ENCODE measurements at places on chromosomes 16 and 17.

DNA sequence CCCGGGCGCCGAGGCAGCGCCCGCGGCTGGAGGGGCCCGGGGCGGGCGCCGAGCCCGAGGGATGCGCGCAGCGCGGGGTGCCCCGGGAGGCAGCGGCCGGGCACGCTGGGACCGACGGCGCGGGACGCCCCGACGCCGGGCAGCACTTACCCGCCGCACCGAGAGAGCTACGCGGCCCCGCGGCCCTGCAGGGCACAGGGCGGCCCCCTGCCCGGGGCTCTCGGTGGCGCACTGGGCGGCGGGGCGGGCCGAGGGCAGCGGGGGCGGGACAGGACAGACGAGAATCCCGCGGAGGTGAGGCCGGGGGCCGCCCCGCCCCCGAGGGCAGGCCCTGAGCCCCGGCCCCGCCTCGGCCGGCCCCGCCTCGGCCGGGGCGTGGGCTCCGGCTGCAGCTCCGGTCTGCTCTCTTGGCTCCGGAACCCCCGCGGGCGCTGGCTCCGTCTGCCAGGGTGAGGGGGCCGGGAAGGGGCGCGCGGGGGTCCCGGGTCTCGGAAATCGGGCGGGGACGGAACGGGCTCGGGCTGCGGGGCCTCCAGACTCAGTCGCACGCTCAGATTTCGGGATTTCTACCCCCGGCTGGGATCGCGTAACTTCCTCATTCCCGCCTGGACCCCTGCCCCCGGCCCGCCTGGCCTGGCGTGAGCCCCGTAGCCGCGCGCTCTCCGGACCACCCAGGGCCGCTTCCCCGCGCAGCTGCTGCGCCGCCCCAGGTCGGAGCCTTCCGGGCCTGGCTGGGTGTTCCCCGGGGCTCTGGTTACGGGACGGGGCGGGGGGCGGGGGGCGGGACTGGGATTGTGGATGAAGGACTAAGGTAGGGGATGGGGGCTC lies at the start of gene PLD2:
Gene PLD2, plus strand, starts transcription at position 376 of the 828 bp plus-strand sequence. CDS start 621 bp downstream, outside the sequence.
- peak; percentile 28 for DNase-seq

DNA sequence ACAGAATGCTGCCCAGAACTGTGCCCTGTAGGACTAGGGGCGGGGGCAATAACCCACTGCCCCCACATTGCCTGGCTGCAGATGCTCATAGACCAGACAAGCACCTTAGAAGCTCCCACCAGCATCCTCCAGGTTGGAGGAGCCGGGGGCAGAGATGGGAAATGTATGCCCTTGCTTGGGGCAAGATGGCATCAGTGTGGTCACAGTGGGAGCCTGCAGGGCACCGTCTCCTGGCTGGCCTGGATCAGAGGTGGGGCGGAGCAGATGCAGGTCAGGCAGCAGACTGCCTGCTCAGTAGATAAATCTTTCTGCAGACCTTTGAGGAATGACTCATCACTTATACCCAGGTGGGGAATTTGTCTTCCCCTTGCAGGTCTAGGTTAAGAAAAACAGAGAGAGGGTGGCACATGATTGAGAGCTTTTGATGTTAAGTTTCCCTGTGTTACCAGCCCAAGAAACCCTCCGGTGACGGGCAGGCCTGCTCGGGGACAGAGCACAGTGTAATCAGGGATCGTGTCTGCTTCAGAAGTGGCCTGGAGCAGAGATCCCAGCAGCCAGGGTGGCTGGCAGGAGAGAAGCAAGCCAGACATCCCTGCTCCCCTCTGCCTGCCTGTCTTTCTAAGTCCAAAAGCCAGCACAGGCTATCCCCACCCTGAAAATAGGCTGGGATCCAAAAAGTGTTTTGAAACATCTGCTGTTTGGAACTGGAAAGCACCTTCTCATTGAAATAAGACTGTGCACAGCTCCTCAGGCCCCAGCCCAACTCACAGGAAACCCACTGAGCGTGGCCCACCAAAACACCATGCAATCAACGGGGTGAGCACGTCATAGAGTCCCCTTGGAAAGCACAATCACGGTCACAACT lies 50.7 kb upstream of the RPL38 start:
- no peak for DNase-seq

GRCh38 chr16:88406096-88407041 lies 23.6 kb downstream of the ZNF469 start:
- DNase-seq, result no peak

DNA sequence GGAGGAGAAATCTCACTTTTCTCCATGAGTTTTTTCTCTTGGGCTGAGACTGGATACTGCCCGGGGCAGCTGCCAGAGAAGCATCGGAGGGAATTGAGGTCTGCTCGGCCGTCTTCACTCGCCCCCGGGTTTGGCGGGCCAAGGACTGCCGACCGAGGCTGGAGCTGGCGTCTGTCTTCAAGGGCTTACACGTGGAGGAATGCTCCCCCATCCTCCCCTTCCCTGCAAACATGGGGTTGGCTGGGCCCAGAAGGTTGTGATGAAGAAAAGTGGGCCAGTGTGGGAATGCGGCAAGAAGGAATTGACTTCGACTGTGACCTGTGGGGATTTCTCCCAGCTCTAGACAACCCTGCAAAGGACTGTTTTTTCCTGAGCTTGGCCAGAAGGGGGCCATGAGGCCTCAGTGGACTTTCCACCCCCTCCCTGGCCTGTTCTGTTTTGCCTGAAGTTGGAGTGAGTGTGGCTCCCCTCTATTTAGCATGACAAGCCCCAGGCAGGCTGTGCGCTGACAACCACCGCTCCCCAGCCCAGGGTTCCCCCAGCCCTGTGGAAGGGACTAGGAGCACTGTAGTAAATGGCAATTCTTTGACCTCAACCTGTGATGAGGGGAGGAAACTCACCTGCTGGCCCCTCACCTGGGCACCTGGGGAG lies 19.1 kb downstream of the NGFR start:
- DNase-seq, result no peak

- DNase-seq, result no peak
Measured at GRCh38 chr17:44304651-44305050, 3.8 kb upstream of the RUNDC3A start.

DNA sequence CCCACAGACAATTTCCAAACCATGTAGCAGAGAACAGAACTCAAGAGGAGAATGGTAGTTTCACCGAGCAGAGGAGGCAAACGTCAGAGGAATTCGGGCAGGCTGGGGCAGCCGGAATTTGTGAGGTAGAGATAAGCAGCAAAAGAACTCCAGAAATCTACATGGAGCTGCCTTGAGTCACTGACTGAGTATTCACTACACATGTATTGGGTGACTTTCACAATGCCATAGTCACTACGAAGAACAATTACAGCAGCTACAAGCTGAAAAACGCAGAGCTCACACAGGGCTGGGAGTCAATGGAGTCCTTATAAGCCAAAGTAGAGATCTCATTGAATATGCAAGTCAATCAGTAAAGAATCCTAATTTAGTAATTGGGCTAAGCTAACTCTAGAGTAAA lies 13.4 kb downstream of the CMC2 start:
- no peak for DNase-seq

DNA sequence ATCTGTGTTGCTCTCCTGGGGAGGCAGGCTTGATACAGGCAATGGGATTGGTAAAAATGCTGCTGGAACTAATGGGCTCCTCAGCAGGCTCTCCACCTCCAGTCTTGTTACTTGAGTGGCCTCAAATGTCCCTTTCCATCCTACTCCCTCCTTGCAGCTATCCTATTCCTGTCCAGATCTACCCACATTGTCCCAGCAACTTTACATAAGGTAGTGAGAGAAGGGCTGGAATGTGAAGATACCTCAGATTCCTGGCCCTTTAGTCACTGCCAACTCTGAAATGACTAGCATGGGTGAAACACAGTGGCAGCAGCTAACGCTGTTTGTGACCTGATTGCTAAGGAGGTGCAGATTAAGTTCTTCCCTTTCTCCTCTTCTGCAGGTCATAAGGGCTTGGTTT lies 210.1 kb upstream of the HS3ST4 start:
- no peak for DNase-seq

DNA sequence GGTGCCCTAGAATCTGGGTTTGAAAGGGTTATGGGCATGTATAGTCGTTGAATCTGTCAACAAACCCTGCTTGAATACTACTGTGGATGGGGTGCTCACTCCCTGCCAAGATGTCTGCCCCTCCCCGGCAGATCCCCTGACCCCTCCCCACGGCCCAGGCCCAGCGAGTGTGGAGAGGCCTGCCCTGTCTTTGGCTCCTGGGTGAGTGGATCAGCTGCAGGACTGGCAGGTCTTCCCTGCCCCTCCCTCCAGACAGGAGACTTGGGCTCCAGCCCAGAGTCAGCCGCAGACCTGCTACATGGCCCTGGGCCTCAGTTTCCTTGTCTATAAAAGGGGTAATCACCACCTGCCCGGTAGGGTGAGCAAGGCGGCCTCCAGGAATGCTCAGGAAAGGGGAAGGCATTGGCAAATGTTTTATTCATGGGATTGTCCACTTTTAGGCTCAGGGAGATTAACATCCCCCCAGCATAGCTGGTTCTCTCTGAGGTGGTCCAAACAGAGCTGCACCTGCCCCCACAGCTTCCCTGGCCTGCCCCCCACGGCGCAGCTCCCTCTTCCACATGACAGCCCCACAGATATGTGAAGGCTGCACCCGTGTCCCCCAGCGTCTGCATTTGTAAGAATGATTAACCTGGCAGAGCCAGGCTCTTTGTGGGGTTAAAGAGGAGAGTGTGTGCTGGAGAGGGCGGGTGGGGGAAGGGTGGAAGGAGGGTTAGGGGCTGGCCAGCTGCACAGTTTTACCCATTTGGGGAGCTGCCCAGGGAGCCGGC lies 18.5 kb upstream of the SPNS2 start:
- DNase-seq, result no peak

DNA sequence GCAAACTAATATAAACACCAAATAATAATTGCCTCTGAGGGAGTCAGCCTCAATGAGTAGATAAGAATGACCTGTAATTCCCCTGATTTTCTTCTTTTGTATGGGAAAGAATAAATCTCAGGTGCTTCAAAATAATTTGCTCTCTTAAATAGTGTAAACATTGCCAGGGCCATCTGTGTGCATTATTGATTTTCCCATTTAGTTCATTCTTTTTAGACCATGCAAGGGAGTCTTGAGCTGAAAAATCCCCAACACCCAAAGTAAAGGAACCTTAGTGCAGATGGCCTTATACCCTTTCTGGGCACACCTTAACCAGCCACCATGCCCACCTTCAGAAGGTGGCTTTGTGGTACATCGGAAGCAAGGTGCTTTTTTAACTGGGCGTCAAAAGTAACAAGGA lies 267.2 kb downstream of the TMEM114 start:
- no peak for DNase-seq

- DNase-seq, result no peak
Measured at GRCh38 chr17:7248796-7249195, 2.7 kb downstream of the CTDNEP1 start.

- no peak for DNase-seq
Measured at GRCh38 chr16:47045023-47045422, 71.5 kb upstream of the DNAJA2 start.

DNA sequence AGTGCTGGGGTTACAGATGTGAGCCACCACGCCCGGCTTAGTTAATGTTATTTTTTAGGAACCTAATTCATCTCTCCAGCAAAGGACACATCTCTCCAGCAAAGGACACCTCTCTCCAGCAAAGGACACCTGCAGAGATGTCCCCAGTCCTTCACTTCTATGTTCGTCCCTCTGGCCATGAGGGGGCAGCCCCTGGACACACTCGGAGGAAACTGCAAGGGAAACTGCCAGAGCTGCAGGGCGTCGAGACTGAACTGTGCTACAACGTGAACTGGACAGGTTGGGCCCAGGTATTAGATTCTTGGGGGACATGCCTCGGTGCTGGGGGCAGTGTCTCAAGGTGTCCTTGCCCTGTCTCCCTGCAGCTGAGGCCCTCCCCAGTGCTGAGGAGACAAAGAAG lies 4.7 kb downstream of the PFAS start:
- no peak for DNase-seq

GRCh38 chr17:61744804-61745203 lies 118.5 kb downstream of the BRIP1 start:
- no peak for DNase-seq

- DNase-seq, result no peak
Measured at GRCh38 chr16:14529010-14529669, 100.9 kb downstream of the PARN start.

DNA sequence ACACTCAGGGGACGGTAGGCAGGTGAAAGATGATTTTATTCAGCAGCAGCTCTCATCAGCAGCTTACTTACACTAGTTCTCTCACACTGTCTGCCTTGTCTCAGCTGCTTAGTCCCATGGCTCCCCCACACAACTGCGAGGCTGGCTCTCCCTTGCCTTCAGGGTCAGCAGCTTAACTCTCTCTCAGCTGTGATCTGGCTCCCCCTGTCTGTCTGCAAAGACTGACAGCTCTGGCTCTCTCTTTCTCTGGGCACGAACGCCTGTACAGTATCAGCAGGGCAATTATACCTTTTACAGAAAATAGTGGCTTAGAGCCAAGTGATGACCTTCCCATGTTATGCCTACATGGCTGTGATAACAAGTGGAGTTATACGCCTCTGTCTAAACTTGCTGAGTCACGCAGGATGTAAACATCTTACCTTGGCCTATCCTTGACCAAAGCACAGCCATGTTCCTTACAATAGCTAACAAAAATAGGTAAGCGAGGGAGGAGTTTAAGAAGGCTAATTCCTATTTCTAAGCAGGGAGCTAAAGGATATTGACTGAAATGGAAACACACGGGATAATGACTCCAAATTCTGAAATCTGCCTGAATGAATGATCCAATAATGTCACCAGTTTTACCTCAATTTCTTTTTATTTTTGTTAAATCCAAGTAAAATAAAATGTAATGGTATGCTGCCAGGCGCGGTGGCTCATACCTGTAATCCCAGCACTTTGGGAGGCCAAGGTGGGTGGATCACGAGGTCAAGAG lies 1.1 kb upstream of the NDUFAB1 start:
- no peak for DNase-seq

All from esophagus squamous epithelium (tissue), 5 donors.